ENCODE measurements at places on chromosomes 7 and 10. TPM values are rescaled to one million over a fixed set of nuclear protein-coding genes. Genes with fewer than 3 reads are reported as not detected.

GRCh38 chr10:86057708-86058107 is 308.9 kb downstream of the GRID1 start:
- no peak overlapping the region for H3K4me3 ChIP-seq
- no peak for DNase-seq
- H3K27ac ChIP-seq: no peak overlapping the region
- H3K27me3 ChIP-seq: no peaks in the 10 kb centered on the region

GRCh38 chr10:66353422-66353821 is 572.4 kb upstream of the LRRTM3 start:
- H3K27me3 ChIP-seq: no peaks in the 10 kb centered on the region
- H3K36me3 ChIP-seq: no peaks in the 10 kb centered on the region
- no peak for DNase-seq
- no peaks in the 10 kb centered on the region for H3K4me1 ChIP-seq

DNA sequence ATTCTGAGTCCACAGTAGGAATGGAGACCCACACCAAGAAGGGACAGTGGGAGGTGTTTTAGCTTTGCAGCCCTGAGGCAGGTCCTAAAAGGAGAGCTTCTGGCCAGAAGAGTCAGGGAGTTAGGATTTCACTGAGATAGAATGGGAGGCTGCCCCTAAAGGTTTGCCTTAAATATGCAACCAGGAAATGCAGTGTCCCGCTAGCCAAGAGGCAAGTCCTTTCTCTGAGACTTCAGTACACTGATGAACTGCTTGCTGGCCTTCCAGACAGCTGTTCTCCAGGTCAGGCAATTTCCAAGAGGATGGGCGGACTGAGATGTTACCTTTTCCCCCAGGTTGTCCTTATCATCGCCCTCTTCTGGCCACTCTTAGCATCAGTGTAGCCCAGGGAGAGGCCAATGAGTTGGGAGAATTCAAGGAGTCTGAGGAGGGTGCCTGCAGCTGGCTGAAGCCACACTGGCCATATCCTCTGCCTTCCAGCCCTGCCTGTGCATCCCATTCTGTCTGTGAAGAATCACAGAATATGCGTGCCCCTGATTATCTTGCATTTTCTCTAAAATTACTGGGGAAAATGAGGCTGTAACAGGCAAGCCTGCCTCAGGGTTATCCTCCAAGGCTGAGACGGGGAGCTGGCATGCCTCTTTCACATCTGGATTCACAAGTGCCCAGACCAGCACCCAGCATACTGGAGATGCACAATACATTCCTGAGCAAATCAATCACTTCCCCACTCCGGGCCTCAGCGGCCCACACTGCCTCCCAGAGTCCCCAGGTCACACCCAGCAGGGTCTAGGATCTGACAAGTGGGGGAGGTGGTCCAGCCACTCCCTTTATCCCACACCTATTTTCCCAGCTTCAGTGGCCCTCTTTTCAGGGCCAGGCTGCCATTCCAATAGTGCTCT is 2.4 kb downstream of the TLL2 start:
- H3K4me1 ChIP-seq: no peaks in the 10 kb centered on the region
- no peak overlapping the region for H3K4me3 ChIP-seq
- no peaks in the 10 kb centered on the region for H3K36me3 ChIP-seq
- no peaks in the 10 kb centered on the region for H3K27me3 ChIP-seq
- no peak for DNase-seq

- H3K4me3 ChIP-seq: no peak overlapping the region
- H3K27me3 ChIP-seq: no peaks in the 10 kb centered on the region
- H3K4me1 ChIP-seq: no peaks in the 10 kb centered on the region
- DNase-seq: no peak
- H3K27ac ChIP-seq: no peak overlapping the region
- H3K36me3 ChIP-seq: no peaks in the 10 kb centered on the region
Observed at GRCh38 chr7:15680446-15680845, 6.0 kb downstream of the MEOX2 start.

GRCh38 chr7:158186864-158187693 is 400.5 kb downstream of the PTPRN2 start:
- H3K36me3 ChIP-seq: no peaks in the 10 kb centered on the region
- no peaks in the 10 kb centered on the region for H3K4me1 ChIP-seq
- no peak overlapping the region for H3K4me3 ChIP-seq
- H3K27ac ChIP-seq: no peak overlapping the region

The CPA5 gene
- total RNA-seq: not detected

The ELFN1 gene
- 4.8 TPM for total RNA-seq

The FOXP2 gene
- 18.1 TPM for total RNA-seq

The NPFFR1 gene
- 0.06 TPM for total RNA-seq

The CYP3A5 gene
- not detected for total RNA-seq

The PRKCQ gene
- 0.45 TPM for total RNA-seq

The ECHS1 gene
- 48.9 TPM for total RNA-seq

The RBM20 gene
- 9.9 TPM for total RNA-seq

The PKD2L1 gene
- 0.71 TPM for total RNA-seq

Data from aorta (tissue), 5 donors.